Lung (tissue), 17 donors: ENCODE measurements at places on chromosomes 5 and 9. TPM values are rescaled to one million over a fixed set of nuclear protein-coding genes. Genes with fewer than 3 reads are reported as not detected.

SH3GLB2 gene
- total RNA-seq = 88.9 TPM

GRCh38 chr5:8844206-8844605, 701.7 kb downstream of the SEMA5A start:
- DNase-seq = no peak

NIPSNAP3A gene
- total RNA-seq = 20.1 TPM

PCDHGA10 gene
- total RNA-seq = 12.9 TPM

DDX4 gene
- not detected for total RNA-seq

- peak; percentile 91 for DNase-seq
Measured at GRCh38 chr5:122515709-122516431, 203.8 kb downstream of the SNCAIP start.

PCDHGB6 gene
- total RNA-seq = 11.6 TPM

CDH12 gene
- total RNA-seq = 0.31 TPM

FOXD4L6 gene
- 0.31 TPM for total RNA-seq

- DNase-seq = no peak
Measured at GRCh38 chr5:121963392-121963791, 1.6 kb downstream of the SRFBP1 start.

GRCh38 chr9:6959270-6960000, 201.7 kb downstream of the KDM4C start:
- no peak for DNase-seq

DNA sequence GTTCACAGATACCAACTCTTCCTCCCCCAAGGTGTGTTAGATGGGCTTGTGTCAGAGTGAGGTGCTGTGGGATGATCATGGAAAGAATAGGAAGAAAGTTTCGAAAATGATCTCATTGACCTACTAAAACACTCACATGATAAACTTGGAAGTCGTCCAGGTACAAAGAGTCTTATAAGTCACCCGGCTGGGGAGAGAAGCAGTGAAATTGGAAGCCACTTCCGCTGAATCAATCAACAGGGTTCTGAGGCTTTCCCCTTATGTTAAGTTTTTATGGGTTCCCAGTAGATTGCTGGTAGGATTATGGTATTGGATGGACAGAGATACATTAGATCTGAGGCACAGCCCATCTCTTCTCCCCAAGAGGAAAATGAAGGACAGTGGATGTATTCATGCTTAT, 218.8 kb upstream of the MSX2 start:
- no peak for DNase-seq

DNA sequence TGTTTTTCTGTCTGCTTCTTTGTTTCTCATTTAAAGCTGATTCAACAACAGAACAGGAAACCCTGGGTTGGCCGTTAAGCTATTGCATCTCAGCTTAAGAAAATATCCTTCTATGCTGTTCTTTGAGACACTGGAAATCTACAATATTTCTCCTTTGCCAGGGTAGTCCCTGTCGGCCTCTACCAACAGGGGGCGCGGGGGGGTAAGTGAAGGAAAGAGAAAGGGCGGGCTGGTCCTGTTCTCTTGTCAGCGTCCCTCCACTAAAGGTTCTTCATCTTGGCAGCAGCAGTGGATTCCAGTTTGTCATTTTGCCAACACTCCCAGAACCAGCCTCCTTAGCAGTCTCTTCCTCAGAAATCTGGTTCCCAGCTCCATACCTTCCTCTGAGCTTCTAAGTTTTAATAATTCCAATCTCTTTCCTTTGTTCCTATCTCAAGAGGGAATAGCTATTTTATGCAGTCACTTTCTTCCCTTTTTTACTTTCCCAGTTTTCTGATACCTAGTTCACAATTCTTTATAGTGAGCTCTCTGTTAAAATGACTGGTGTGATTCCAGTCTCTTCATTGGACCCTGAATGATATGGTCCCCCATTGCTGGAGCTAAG, 222.3 kb downstream of the GLIS3 start:
- DNase-seq = peak; percentile 88

- no peak for DNase-seq
Measured at GRCh38 chr9:88224938-88225337, 86.7 kb upstream of the SPATA31C2 start.

- peak; percentile 48 for DNase-seq
Measured at GRCh38 chr9:135474915-135475314, 4.7 kb upstream of the PPP1R26 start.

GRCh38 chr9:134031783-134032182, 6.5 kb downstream of the BRD3OS start:
- DNase-seq = no peak

DNA sequence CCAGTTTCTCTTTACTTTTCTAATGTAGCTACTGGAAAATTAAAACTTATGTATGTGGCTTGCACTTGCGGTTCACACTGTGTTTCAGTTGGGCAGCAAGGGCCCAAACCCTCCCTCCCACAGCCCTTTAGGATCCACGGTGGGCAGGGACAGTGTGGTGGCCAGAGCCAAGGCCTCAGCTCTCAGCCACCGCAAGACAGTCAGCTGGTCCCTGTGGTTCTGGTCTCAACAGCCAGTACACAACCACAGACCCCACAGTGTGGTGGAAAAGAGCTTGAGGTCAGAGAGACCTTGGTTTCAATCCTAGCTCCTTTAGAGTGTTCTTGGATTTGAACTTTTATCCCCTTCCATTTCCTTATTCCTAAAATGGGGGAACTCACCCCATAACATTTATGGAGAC, 153.0 kb upstream of the SMIM23 start:
- no peak for DNase-seq

PCDHB12 gene
- total RNA-seq = 10.1 TPM

- peak; percentile 7 for DNase-seq
Measured at GRCh38 chr5:141651728-141652105, 499 bp upstream of the FCHSD1 start.

DNA sequence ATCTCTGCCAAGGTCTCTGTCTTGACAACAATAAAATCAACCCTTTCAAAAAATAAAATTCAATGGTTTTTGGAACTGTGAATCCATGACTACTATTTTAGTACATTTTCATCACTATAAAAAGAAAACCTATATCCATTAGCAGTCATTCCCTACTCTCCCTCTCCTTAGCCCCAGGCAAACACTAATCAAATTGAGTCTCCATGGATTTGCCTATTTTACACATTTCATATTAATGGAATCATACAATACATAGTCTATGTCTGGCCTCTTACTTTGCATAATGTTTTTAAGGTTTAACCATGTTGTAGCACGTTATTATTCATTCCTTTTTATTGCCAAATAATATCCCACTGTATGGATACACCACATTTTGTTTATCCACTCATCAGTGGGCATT, 24.1 kb downstream of the RIGI start:
- no peak for DNase-seq

DNA sequence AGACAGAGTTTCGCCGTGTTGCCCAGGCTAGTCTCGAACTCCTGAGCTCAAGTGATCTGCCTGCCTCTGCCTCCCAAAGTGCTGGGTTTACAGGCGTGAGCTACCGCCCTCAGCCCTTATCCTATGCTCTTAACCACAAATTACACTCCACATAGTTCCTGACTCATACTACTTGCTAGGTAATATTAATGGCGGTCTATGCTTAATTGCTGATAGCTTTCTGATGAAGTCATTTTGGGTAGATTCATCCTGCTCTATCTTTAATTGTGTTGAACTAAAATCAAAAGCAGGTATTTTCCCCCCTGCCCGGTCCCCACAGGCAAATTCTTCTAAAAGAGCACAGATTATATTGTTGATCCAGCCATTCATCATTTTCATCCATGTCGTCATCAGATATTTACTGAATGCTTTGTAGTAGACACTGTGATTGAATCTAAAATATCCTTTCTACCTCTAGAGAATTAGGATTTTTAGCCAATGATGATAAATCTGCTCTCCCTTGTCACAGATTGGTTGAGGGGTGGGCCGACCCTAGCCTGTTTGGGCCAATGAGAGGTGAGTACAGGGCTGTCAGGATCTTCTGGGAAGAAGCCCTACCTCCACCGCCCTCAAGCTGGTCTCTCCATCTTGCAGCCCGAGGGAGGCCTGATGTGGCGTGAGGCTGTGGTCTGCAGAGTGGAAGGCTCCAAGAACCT, 144.8 kb downstream of the NR3C1 start:
- no peak for DNase-seq

DNA sequence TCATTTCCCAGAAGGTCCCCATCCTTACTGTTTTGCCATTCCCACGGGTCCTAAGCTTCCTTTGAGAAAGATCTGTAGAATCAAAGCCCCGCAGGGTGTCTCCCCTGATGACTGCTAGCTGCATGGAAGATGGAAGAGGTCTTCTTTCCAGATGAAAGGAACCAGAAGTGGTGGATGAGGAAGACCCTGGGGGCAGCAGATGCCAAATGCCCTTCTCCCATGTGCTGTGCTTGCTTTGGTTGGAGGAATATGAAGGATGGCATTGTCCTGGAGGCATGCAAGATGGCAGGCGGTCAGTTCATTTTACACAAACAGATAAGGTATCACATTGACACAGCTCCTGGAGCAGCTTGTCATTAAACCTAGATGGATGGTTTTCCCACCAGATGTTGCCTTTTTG, 25.8 kb upstream of the CER1 start:
- no peak for DNase-seq

CDKN2A gene
- 0.54 TPM for total RNA-seq

C1QTNF3 gene
- 2.7 TPM for total RNA-seq

CCNO gene
- total RNA-seq = 8.5 TPM

DNA sequence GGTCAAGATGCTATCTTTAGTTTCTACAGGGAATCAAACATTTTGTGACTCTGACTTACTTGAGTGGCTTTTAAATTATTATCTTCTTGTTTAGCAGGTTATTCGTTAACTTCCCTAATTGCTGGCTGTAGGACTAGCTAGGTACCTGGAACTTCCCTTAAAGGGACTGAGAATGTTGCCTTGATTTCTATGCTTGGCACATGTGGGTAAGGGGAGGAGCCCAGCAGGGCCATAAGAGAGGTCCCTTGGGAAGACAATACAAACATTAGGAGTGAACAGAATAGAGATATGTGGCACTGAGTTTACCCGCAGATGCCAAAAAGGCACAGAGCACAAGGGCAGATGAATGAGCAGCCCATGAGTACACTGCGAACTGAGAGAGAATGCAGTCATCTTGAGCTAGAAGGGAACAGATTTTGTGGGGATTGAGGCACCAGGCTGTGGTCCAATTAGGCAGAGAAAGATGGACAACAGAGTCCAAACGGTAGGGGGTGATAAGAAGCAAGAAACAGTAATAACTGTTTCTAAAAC, 9.8 kb downstream of the CKMT2 start:
- DNase-seq = no peak

GRCh38 chr9:109629615-109630014, 131.5 kb upstream of the PTPN3 start:
- DNase-seq = no peak

GRCh38 chr5:171367424-171368370, 20.0 kb upstream of the NPM1 start:
- DNase-seq = no peak

CER1 gene
- total RNA-seq = not detected

DNA sequence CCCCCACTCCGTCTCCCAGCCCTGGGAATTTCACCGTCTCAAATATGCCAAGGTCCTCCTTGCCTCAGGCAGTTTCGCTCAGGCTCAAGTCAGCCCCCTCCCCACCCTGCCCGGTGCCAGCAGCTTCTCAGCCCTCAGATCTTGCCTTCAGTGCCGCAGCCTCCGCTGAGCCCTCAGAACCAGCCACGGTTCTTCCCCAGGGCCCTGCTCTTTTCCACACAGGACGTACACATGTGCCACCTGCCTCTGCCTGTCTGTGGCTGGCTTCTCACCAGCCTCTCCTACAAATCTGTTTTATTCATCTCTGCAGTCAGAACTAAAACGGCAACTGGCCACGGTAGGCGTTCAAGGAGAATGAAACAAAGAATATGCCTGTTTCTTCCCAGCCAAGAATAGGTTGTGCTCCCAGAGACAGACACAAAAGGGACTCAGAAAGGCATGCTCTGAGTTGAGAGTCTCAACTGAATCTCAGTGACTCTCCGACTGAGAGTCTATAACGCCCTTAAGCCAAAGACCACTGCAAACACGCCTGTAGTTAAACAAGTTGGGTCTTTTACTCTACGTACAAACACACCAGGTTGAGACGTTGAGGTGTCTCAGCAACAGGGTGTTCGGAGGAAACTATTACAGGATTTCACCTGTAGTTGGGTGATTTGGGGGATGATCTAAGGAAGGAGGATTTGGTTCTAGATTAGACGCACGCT, 10.6 kb upstream of the GRIN1 start:
- DNase-seq = no peak

BOD1 gene
- 37.3 TPM for total RNA-seq

DNA sequence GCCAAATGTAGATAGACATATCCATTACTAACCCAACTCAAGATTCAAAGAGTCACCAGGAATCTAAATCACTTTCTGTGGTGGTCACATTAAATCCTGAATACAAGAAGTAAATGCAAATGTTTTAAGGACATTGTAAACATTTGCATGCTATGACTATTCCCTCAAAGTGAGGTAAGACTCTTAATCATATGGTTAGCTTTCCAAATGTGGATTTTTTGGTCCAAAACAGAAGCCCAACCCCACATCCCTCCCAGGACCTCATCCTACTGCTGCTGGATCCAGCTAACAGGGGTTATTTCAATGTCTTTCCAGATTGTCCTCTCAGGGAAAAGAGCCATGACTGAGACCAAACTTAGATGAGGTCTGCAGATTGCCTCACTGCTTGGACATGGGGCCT, 228.1 kb upstream of the PANK3 start:
- DNase-seq = no peak

DNA sequence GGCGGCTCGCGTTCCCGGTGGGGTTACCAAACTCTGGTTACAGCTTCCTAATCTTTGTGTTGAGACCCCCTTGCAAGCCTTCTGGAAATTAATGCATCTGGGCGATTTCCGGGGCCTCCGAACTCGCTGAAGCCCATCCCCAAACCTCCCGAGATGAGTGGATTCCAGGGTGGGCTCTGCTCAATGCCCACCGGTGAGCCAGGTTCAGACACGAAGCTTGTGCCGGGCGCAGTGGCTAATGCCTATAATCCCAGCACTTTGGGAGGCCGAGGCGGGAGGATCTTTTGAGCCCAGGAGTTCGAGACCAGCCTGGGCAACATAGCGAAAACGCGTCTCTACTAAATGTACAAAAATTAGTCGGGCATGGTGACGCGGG, 356 bp upstream of the HACD4 start:
- no peak for DNase-seq

GRCh38 chr9:109115931-109116526, 3.7 kb downstream of the TMEM245 start:
- DNase-seq = peak; percentile 52

GRCh38 chr5:166772770-166773169, 1518.7 kb upstream of the WWC1 start:
- no peak for DNase-seq

CARTPT gene
- total RNA-seq = not detected

DNA sequence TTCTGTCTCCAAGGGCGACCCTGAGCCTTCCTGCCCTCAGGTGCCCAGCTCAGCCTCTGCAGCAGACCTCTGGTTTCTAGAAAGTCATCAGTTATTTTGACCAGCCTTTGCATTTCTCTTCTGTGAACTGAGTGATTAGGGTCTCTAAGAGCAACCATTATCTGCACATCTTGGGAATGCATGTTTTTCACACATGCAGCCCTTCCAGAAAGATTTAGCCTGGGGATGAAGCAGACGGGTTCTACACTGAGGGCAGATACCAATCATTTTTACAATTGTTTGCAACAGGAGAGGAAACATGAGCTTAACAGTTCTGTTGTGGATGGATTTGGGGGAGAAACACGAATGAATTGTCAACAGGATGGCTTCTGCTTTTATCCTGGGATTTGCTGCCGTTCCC, 90.1 kb upstream of the PITX1 start:
- DNase-seq = no peak

- no peak for DNase-seq
Measured at GRCh38 chr9:115930472-115930871, 223.1 kb upstream of the PAPPA start.

TNC gene
- 45.2 TPM for total RNA-seq

NR5A1 gene
- total RNA-seq = 0.37 TPM

NMUR2 gene
- total RNA-seq = 0.28 TPM

GRCh38 chr5:6036006-6036405, 342.3 kb downstream of the MED10 start:
- no peak for DNase-seq
